ENCODE measurements at places on chromosomes 5 and 9.

GRCh38 chr5:31359839-31360238 lies 166.4 kb downstream of the CDH6 start:
- DNase-seq, result no peak

- no peak for DNase-seq
Observed at GRCh38 chr9:76521244-76521681, 62.3 kb downstream of the GCNT1 start.

GRCh38 chr5:60514152-60514551 lies 185.8 kb downstream of the DEPDC1B start:
- DNase-seq, result no peak

DNA sequence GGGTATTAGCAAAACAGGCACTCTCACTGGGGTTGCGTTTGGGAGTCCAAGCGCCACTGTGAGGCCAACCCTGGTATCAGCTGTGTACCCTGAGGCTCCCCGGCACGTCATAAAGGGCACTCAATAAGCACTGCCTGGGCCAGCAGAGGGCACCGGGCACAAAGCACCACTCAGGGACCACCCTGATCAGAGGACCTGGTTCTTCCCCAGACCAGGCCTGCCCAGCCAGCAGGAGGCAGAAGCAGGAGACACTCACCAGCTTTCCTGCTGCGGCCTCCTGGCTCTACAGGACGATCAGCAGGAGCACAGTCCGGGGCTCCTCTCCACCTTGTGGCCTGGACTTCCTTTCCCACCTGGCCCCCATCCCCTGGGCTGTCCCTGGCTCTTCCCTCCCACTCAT lies 12.6 kb downstream of the MGAT1 start:
- no peak for DNase-seq

DNA sequence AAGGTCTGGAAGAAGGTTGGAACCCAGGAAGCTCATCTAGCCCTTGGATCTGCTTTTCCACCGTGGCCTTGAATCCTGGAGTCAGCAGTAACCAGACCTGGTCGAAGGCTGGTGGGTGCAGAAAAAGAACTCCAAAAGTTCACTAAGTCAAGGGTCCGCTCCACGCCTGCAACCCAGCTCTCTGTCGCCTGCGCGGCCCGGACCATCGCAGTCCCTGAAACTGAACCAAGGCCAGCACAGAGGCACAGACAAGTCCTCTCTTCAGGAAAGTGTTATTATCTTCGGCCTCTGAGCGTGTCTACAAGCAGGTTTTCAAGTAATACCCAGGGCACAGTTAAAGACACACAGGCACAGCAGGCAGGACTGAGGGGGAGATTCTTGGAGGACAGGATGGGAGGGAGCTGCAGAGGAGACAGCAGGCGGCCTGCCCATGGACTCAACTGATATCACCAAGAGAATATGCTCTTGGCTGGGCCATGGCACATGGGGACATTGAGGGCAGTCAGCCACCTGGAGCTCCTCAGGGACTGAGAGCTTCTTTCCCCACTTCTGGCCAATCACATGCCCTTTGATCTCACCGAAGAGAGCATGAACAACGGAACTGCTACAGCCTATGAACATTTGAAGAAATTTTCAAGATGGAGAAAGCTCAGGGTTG lies 45.8 kb upstream of the SEMA4D start:
- no peak for DNase-seq

- no peak for DNase-seq
Observed at GRCh38 chr5:116424951-116425350, 149.7 kb downstream of the SEMA6A start.

DNA sequence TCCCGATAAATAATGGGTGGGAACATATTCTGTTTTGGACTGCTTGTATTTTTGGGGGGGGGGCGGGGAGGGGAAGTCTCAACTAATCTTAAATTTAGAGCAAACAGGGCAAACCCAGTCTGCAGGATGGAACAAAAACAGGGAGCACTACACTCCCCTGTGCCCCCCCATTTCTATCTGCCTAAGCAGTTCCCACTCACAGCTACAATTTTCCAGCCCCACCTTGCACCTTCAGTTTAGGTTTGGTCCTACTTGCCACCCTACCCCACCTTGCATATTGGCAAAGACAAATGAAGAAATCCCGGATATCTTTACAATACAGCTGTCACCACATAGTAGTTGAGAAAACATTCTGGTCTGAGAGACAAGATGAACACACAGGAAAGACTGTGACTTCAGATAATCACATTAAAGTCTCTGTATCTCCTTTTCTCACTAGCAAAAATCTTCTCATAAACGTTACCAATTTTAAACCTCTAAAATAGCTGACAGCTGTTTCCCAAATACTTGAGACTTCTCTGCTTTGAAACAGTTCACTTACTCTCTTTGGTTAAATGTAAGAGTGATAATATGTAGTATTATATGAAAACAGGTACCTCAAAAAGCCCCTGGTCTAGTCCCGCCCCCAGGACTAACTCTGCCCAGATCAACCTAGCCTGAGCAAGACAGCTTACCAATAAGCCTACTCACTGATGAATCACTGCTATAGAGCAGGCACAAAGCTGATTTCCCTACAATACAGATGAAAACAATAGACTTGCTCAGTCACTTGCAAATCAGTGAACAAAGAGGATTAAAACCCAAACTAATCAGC lies 5.2 kb upstream of the RAPGEF6 start:
- DNase-seq, result no peak

DNA sequence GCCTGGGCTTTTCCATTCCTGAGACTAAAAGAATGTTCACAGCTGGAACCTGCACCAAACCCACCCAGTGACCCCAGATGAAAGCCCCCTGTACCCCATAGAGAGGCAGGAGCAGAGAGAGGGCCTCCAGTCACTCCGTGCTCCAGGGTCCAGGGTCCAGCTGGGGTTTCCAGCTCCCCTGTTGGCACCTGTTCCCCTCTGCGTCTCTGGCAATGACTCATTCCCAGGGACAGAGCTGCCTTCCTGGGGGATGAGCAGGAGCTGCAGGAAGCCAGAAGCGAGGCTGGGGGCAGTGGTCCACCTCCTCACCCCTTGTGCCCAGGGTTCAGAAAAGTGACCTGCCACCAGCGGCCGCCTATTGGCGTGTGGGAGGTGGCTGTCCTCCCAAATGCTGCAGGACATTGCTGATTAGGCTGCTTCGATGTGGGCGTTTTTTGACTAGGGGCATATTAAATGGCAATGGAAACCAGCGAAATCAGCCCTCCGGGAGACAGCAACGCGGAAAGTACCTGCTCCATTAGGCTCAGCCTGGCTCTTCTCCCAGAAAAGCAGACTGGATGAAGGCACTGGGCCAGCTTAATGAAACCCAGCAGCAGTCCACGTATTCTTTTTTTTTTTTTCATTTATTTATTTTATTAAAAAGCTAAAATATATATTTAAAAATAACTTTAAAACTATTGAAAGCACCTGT lies 97.4 kb downstream of the DAP start:
- no peak for DNase-seq

GRCh38 chr5:88092958-88093605 lies 175.6 kb downstream of the TMEM161B start:
- no peak for DNase-seq

GRCh38 chr9:99352826-99353225 lies 130.7 kb downstream of the SEC61B start:
- no peak for DNase-seq

DNA sequence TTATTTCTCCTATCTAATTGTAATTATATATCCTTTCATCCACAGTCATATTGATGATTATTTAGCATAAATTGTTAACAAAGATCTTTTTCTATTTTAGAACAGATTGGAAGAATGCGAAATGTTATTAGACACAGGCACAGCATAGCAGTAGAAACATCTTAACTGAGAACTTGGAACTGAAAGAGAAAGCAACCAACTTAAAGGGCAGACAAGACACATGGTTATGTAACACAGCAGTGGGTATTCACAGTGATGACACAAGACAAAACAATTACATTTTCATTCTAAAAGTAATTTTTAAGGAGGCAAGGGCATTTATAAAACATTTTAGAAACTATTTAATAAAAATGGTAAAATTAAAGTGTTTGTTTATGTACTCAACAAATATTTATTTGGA lies 57.7 kb upstream of the MEF2C start:
- no peak for DNase-seq

GRCh38 chr5:173809014-173809413 lies 79.1 kb upstream of the CPEB4 start:
- no peak for DNase-seq

- DNase-seq, result no peak
Observed at GRCh38 chr5:112848116-112848811, 12.8 kb upstream of the SRP19 start.

GRCh38 chr9:127537014-127537413 lies 75.1 kb upstream of the STXBP1 start:
- DNase-seq, result no peak

DNA sequence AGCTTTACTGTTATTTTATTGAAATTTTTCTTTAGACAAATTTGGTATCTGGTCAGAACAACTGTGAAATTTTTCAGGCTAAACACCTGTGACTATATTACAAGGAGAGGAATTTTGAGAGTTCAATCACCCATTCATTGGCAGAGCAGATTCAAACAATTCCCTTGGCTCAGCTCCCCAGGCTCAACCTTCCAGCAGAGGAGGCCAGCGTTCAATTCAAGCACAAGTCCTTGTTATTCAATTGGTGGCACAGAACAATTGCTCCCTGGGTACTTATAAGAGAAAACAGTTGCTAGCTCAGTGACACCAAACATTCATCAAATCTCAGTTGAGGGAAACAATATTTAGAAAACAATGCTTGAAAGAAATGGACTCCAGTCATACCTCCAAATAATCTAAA lies 83.3 kb downstream of the SUSD1 start:
- no peak for DNase-seq

- DNase-seq, result no peak
Observed at GRCh38 chr5:2220741-2221140, 338.0 kb upstream of the IRX4 start.

GRCh38 chr5:90020575-90021538 lies 388.7 kb downstream of the CETN3 start:
- DNase-seq, result no peak

GRCh38 chr5:163760498-163760897 lies 255.1 kb downstream of the MAT2B start:
- no peak for DNase-seq

- no peak for DNase-seq
Observed at GRCh38 chr9:103990311-103990710, 103.8 kb upstream of the SMC2 start.

Measured in nucleus accumbens (tissue), 56 donors.